ENCODE measurements at places on chromosomes 13 and 19. TPM values are rescaled to one million over a fixed set of nuclear protein-coding genes. Genes with fewer than 3 reads are reported as not detected.

The ATP8A2 gene
- total RNA-seq = 0.73 TPM

The SLC25A41 gene
- total RNA-seq = not detected

The FFAR1 gene
- not detected for total RNA-seq

The APOC1 gene
- total RNA-seq = 8.5 TPM

The MIER2 gene
- total RNA-seq = 21.6 TPM

The CEP89 gene
- total RNA-seq = 16.6 TPM

The CDADC1 gene
- 12.5 TPM for total RNA-seq

The NECTIN2 gene
- 0.30 TPM for total RNA-seq

The KLF1 gene
- total RNA-seq = 0.36 TPM

The FSD1 gene
- 2.8 TPM for total RNA-seq

The HSH2D gene
- 23.5 TPM for total RNA-seq

The CEACAM16 gene
- not detected for total RNA-seq

The CD37 gene
- total RNA-seq = 435 TPM

The IRF2BP1 gene
- 38.0 TPM for total RNA-seq

The CALR3 gene
- total RNA-seq = not detected

The SIX5 gene
- 2.1 TPM for total RNA-seq

The ACP5 gene
- 16.2 TPM for total RNA-seq

The PINLYP gene
- total RNA-seq = 2.5 TPM

The ZNF541 gene
- total RNA-seq = 1.1 TPM

The GNA15 gene
- total RNA-seq = 13.2 TPM

The PTBP1 gene
- 316 TPM for total RNA-seq

The FCAR gene
- not detected for total RNA-seq

The SMIM44 gene
- not detected for total RNA-seq

The ZNF419 gene
- 23.4 TPM for total RNA-seq

The MBD3L1 gene
- total RNA-seq = not detected

The CACNG7 gene
- not detected for total RNA-seq

The GAPDHS gene
- total RNA-seq = not detected

The CEACAM21 gene
- total RNA-seq = 43.3 TPM

The CGB7 gene
- total RNA-seq = not detected

The CCDC194 gene
- total RNA-seq = 1.4 TPM

The ODAD3 gene
- not detected for total RNA-seq

The LYPD3 gene
- total RNA-seq = 24.0 TPM

The CGB3 gene
- total RNA-seq = not detected

The TMEM38A gene
- 0.77 TPM for total RNA-seq

The SSBP4 gene
- total RNA-seq = 104 TPM

The KLF2 gene
- total RNA-seq = 612 TPM

The ALKBH7 gene
- 83.5 TPM for total RNA-seq

The GADD45GIP1 gene
- 20.1 TPM for total RNA-seq

The SPRED3 gene
- 1.9 TPM for total RNA-seq

The CD209 gene
- not detected for total RNA-seq

The CYP4F8 gene
- total RNA-seq = not detected

The SHD gene
- total RNA-seq = not detected

The BRCA2 gene
- total RNA-seq = 2.5 TPM

The PRKCG gene
- total RNA-seq = not detected

The FBL gene
- total RNA-seq = 348 TPM

The CPB2 gene
- total RNA-seq = 0.28 TPM

The TJP3 gene
- 14.9 TPM for total RNA-seq
